Stimulated activated CD8-positive, alpha-beta memory T cell treated with anti-CD3 and anti-CD28 coated beads, Interleukin-7, amount 100 ng/mL, for 48 hours (primary cell): ENCODE measurements at places on chromosomes 13 and 19.

DNA sequence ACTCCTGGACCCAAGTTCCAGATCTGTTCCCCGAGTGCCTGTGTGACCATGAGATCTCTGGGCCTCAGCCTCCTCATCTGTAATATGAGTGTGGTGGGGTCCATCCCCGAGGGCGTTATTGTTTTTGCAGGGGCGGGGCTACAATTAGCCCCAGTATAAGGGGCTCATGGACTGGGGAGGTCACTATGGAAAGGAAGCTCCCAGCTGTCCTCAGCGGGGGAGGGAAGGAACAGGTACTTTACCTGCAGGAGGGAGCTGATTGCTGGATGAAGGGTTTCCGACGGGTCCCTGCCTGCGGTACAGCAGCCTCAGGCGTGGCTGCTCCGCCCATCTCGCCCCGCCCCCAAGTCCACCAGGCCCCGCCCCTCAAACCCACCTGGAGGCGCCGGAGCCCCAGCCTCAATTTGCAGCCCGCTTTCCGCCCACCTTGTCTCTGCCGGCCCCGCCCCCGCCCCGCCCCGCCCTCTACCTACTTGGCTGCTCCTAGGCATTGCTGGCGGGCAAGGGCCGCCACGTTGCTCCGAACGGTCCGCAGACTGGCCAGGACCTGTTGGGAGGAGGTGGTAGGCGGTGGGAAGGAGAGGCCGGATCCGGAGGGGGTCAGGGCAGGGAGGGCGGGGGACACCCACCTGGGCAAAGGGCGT lies 5.5 kb downstream of the PDE4C start:
- no peak for DNase-seq

GRCh38 chr13:75302071-75302698 lies 179.8 kb downstream of the TBC1D4 start:
- DNase-seq: no peak

GRCh38 chr13:28958018-28958417 lies 137.9 kb downstream of the MTUS2 start:
- no peak for DNase-seq

DNA sequence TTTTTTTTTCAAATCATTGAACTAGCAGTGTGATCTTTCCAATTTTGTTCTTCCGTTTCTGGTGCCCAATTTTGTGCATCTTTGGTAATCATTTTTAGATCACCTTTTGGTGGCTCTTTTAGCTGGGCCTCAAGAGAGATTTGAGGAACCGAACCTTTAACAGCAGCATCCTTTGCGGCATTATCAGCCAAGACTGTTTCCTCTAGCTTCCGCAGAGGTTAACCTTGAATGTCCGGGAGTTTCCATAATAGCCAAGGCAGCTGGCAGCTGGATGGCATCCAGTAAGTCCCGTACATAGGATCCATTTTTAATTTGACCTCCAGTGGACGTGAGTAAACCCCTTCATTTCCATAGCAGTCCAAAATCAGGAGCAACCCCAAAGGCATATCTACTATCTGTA lies 9.6 kb downstream of the IRGC start:
- no peak for DNase-seq

- no peak for DNase-seq
Observed at GRCh38 chr13:66751691-66752090, 478.4 kb downstream of the PCDH9 start.

GRCh38 chr13:32212421-32212820 lies 102.7 kb downstream of the ZAR1L start:
- no peak for DNase-seq

- DNase-seq: no peak
Observed at GRCh38 chr13:19791953-19792537, 9.3 kb upstream of the PSPC1 start.

DNA sequence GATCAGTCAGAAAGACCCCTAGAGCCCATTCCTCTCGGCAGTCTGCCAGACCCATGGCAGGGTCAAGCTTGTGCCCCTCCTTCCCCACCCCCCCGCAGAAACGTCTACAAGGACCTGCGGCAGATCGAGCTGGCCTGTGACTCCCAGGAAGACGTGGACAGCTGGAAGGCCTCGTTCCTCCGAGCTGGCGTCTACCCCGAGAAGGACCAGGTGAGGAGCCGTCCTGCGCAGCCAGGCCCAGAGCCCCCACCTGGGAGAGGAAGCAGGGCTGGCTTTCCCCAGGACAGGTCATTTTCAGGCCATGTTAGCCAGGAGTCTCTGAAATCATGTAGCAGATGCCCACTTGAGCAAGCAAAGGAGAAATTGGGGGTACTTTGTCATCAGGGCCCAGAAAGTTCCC lies 12.3 kb downstream of the TMED1 start:
- no peak for DNase-seq

DNA sequence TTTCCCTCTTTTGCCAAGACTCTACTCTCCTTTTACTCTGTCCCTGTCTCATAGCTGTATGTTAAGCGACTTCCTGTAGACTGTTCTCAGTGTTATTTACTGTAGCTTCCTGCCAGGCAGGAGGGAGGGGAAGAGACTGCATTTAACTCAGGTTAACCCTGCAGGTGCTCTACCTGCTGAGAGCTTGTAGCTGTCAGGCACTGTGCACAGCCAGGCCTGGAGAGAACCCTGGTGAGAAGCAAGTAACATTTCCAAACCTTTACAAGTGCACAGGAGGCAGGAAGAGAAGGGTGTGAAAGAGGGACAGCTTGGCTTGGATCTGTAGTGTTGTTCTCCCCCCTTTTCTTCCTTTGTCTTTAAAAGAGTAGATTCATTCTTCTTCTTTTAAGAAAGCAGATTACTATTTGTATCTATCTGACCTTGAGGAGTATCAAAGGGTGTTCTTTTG lies 167.1 kb downstream of the LMO7 start:
- no peak for DNase-seq

- no peak for DNase-seq
Observed at GRCh38 chr13:35817642-35818607, 313.3 kb downstream of the DCLK1 start.

DNA sequence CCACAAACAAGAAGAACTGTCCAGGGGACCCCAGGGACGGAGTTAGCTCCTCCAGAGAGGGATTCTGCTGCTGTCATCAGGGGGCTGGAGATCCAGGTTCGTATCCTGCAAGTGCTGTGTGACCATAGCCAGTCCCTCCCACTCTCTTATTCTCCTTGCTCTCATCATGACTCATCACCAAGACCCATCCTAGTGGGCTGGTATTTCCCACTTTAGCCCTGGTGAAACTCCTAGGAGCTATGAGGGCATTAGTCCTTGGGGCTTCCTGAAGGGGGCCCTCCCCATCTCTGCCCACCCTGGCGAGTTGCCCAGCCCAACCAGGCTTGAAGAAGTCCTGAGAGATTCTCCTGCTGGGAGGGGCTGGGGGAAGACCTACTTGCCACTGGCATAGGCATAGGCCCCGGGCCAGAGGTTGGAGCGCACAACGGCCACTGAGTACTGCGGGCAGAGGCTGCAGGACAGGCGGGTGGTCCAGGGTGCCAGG lies 7.5 kb upstream of the DMWD start:
- DNase-seq: no peak
